Bronchial epithelial cell (primary cell): ENCODE measurements at places on chromosomes 4 and X.

GRCh38 chr4:74402692-74403456, 37.9 kb downstream of the EREG start:
- no peak for DNase-seq

DNA sequence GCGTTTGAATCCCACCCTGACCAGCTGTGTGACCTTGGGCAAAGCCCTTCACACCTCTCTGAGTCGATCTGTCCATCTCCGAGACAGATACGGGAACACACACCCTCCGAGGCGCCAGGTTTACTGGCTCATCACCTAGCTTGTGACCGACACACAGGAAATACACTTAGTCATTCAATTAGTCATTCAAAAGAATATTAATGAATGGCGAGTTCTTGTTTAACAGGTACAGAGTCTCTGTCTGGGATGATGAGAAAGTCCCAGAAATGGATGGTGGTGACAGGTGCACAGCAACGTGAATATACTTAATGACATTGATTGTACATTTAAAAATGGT, 80.6 kb downstream of the PPP2R2C start:
- DNase-seq, result peak; percentile 89

GRCh38 chr4:8274765-8275547, 5.4 kb downstream of the HTRA3 start:
- no peak for DNase-seq

DNA sequence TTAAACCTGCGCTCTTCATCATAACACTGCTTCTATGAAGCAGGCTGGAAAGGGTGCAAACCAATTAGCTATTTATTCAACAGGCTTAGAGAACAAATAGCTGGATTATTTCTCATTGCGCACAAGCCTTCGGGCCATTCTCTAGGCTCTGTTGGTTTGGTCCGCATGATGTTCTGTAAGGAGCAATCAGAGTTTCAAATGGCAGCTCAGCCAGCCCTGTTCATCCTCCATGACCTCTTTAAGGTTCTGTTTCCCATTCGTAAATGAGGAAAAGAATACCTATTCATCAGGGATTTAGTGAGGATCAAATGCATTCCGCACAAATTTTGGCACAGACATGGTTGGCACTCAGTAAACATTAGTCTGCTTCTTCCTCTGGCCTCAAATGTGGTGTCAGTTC, 15.5 kb upstream of the GPM6A start:
- DNase-seq, result no peak

DNA sequence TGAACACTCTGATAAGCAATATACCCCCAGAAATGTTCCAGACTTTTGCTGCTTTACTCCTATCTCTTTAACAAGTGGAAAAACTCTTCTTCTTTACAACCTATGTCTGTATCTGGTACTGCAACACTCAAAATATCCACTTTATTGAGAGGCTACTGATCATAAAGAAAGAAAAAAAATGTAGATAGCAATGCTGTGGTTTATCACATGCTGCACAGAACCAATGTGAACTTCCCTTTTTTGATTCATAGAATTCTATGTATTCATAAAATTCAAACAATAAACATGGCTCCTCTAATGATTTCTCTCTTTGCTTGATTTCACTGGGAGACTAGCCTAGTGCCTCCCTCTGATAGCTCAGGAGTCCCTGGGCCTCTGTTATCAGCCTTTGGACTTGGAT, 223.5 kb downstream of the ZNF674 start:
- DNase-seq, result no peak
